Peyer's patch (tissue), 4 donors: ENCODE measurements at places on chromosomes 12 and 14. TPM values are rescaled to one million over a fixed set of nuclear protein-coding genes. Genes with fewer than 3 reads are reported as not detected.

DNA sequence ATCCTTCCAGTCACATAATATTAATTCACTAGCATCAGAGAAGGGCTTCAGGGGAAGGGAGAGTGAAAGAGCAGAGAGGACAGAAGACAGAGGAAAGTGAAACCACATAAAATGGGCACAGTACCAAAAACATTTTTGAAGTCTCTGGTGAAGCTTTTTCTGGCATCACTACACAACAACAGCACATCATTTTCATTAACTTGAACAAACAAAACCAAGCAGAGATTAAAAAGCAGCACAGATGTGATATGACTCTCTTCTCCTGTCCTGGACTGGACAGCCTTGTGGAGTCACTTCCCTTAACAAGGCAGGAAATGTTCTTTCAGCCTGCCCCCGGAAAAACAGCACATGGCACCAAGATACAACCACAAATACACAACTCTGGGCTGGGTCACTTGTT lies 112.0 kb downstream of the TSPAN8 start:
- no peak for DNase-seq
- H3K36me3 ChIP-seq, result no peaks in the 10 kb centered on the region
- no peak overlapping the region for H3K4me3 ChIP-seq
- no peaks in the 10 kb centered on the region for H3K27me3 ChIP-seq
- H3K27ac ChIP-seq, result peak overlapping the region; percentile 44

DNA sequence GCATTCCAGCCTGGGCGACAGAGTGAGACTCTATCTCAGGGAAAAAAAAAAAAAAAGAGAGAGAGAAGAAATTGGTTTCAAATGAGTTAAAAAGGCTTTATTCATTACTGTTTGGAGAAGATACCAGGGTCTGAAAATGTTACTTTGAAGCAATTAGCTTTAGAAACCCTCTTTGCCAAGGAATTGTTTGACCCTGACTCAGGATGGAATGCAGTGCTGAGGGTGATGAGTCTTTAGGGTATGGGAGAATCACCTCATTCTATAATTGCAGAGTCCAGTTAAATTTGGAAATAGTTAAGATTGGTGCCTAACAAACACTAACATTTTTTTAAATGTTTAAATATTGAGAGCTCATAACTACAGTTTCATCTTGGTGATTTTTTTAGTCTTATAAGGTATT lies 13.3 kb downstream of the RAP1B start:
- H3K27me3 ChIP-seq, result no peaks in the 10 kb centered on the region
- H3K4me1 ChIP-seq, result peaks cover 18% of the 10 kb centered on the region
- no peaks in the 10 kb centered on the region for H3K36me3 ChIP-seq
- no peak for DNase-seq

DNA sequence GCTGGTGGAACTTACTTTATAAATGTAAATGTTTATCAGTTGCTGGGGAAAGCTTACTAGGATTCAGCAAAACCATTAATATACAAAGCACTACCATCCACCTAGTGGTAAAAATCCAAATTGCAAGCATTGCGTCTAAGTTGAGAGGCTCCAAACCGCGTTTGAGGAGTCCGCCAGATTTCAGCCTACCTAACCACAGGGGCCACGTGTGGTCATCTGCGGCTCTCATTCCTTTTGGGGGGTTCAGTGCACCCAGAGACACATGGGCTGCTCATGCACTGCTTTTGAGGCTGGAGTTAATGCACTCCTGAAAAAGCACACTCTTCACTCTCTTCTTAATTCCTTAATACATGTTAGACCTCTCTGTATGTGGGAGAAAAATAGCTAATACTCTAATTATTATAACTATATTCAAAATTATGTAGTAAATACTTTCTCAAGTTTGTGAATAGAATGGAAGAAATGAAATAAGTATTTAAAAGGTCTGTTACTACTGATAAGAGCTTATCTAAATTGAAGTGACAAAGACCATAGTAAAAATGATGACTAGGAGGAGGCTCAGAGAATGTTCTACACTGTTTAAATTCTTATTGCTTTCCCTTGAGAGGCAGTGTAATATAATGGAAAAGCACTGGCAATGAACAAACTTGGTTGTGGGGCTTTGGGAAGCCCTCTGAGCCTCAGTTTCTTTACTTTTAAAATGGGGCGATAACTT lies 41.4 kb upstream of the MANSC4 start:
- H3K4me1 ChIP-seq, result peaks cover 4% of the 10 kb centered on the region
- H3K27ac ChIP-seq, result no peak overlapping the region
- DNase-seq, result peak; percentile 51

Gene AKAP6
- 10.7 TPM for total RNA-seq

DNA sequence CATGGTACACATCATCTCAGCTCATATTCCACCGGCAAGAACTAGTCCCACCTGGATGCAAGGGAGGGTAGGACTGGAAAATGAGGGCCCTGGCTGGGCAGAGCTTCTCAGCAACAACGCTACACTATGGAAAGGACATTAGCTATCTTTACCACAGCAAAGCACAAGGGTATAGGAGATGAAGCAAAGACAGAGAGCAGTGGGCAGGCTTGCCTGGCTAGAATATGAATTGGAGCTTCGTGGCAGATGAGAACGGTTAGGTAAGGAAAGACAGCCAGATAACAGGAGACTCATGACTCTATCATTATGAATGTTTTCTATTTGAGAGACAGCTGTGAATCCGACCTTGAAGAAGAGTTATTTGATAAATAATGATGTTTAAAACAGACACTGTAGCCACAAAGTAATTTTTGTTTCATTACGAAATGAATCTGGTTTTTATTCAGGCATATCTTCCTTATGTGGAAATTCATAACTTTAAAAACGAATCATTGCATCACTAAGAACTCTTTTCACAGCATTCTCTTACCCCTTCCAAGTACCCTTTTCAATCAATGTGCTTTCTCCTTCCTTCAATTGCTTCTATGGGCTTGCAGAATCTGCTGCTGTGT lies 59.1 kb upstream of the PCED1B start:
- H3K36me3 ChIP-seq, result no peaks in the 10 kb centered on the region
- no peaks in the 10 kb centered on the region for H3K27me3 ChIP-seq
- H3K27ac ChIP-seq, result no peak overlapping the region
- H3K4me3 ChIP-seq, result no peak overlapping the region
- no peaks in the 10 kb centered on the region for H3K4me1 ChIP-seq
- no peak for DNase-seq

Gene PYGL
- total RNA-seq, result 42.1 TPM

GRCh38 chr12:123954647-123955350 lies 17.8 kb downstream of the CCDC92 start:
- no peak overlapping the region for H3K4me3 ChIP-seq
- no peaks in the 10 kb centered on the region for H3K27me3 ChIP-seq

Gene ADAMTS20
- not detected for total RNA-seq

Gene KLRC2
- total RNA-seq, result 4.7 TPM

Gene DHRS1
- 51.2 TPM for total RNA-seq

DNA sequence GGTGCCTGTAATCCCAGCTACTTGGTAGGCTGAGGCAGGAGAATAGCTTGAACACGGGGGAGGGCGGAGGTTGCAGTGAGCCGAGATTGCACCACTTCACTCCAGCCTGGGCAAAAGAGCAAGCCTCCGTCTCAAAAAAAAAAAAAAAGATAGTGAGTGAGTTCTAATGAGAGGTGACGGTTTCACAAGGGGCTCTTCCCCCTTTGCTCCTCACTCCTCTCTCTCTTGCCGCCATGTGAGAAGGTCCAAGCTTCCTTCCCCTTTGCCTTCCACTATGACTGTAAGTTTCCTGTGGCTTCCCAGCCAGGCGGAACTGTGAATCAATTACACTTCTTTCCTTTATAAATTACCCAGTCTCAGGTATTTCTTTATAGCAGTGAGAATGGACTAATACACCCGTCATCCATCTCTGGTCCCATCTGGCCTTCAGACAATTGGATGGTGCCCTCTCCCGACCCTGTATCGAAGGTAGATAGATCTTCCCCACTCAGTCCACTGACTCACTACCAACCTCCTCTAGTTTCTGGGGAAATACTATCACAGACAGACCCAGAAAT lies 27.0 kb upstream of the RCOR1 start:
- no peak overlapping the region for H3K4me3 ChIP-seq
- H3K27me3 ChIP-seq, result no peaks in the 10 kb centered on the region
- H3K27ac ChIP-seq, result no peak overlapping the region
- DNase-seq, result peak; percentile 44
- H3K36me3 ChIP-seq, result no peaks in the 10 kb centered on the region

DNA sequence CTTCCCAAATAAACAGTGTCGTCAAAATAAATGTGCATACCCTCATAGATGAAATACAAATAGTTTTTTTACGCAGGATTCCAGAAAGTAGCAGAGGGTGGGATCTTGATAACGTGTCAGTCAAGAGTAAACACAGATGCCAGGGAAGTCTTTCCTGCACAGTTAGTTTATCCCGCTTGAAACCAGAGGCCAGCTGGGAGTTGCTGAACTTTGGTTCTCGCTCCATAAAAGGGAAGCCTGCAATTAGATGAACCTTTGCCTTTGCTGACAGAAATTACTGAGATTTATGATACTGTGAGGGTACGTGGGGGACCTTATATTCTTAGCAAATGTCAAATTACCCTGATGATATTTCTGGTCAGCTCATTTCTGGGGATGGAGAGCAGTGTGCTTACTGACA lies 18.9 kb downstream of the FAR2 start:
- H3K4me3 ChIP-seq, result no peak overlapping the region
- H3K36me3 ChIP-seq, result no peaks in the 10 kb centered on the region
- H3K27ac ChIP-seq, result peak overlapping the region; percentile 80
- peaks cover 45% of the 10 kb centered on the region for H3K4me1 ChIP-seq
- DNase-seq, result peak; percentile 69
- no peaks in the 10 kb centered on the region for H3K27me3 ChIP-seq

GRCh38 chr14:90569606-90570387 lies 173.0 kb downstream of the CALM1 start:
- no peak for DNase-seq
- no peaks in the 10 kb centered on the region for H3K27me3 ChIP-seq
- no peaks in the 10 kb centered on the region for H3K4me1 ChIP-seq
- H3K36me3 ChIP-seq, result no peaks in the 10 kb centered on the region
- H3K27ac ChIP-seq, result no peak overlapping the region

GRCh38 chr12:32105986-32106516 lies 596 bp upstream of the BICD1 start:
- H3K27ac ChIP-seq, result peak overlapping the region; percentile 61
- no peaks in the 10 kb centered on the region for H3K4me1 ChIP-seq
- peak; percentile 50 for DNase-seq
- H3K4me3 ChIP-seq, result peak overlapping the region; percentile 74
- H3K36me3 ChIP-seq, result no peaks in the 10 kb centered on the region
- no peaks in the 10 kb centered on the region for H3K27me3 ChIP-seq

DNA sequence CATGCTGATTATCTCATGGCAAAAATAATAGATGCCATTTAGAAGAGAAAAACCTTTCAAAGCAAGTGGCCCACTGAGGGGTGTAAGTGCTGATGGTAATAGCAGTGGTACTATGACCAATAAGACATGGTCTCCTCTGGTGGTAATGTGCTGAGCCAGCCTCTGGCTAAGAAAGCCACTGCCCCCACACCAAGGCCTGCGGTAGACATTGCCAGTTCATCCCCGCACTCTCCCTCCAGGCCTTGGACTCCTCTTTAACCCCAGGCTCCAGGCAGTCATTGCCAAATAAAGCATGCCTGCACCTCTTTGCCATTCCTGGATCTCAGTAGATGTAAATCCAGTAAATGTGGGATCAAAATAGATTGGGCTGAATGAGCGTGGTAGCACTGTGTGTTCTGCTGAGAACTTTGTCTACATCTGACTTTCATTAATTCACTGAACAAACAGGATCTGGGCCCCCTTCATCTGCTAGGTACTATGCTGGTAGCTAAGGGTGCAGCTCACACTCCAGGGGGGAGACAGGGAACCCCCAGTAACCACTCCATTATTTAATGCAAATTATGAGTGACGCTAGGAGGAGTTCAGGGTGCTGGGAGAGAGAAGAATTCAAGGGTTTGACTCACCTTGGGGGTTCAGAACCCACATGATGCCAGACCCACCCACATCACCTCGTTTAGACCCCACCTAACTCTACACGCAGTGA lies 89.3 kb downstream of the BCL11B start:
- no peaks in the 10 kb centered on the region for H3K27me3 ChIP-seq
- DNase-seq, result no peak
- no peaks in the 10 kb centered on the region for H3K36me3 ChIP-seq
- no peak overlapping the region for H3K27ac ChIP-seq

DNA sequence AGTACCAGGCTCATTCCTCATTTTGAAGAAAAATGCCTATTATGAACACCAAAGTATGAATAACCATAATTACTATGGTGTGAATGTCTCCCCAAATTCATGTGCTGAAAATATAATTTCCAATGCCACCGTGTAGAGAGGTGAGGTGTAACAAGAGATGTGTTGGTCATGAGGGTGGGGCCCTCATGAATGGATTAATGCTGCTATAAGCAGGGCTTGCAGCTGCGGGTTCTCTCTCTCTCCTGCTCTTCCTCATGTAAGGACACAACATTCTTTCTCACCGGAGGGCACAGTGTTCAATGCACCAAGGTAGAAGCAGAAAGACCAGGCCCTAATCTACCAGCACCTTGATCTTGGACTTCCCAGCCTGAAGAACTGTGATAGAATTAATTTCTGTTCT lies 70.0 kb downstream of the TMTC1 start:
- H3K4me3 ChIP-seq, result no peak overlapping the region
- no peak for DNase-seq
- no peaks in the 10 kb centered on the region for H3K4me1 ChIP-seq
- no peaks in the 10 kb centered on the region for H3K36me3 ChIP-seq

GRCh38 chr12:43111608-43112007 lies 440.4 kb downstream of the ADAMTS20 start:
- H3K27ac ChIP-seq, result no peak overlapping the region
- H3K4me3 ChIP-seq, result no peak overlapping the region
- H3K36me3 ChIP-seq, result no peaks in the 10 kb centered on the region
- H3K27me3 ChIP-seq, result no peaks in the 10 kb centered on the region

GRCh38 chr14:79248771-79249170 lies 962.5 kb downstream of the DIO2 start:
- no peaks in the 10 kb centered on the region for H3K27me3 ChIP-seq
- no peak overlapping the region for H3K4me3 ChIP-seq
- no peak for DNase-seq

Gene RASAL1
- total RNA-seq, result 4.1 TPM
